ENCODE measurements at places on chromosomes 5 and 9. TPM values are rescaled to one million over a fixed set of nuclear protein-coding genes. Genes with fewer than 3 reads are reported as not detected.

The ANKRD18A gene
- 1.7 TPM for total RNA-seq

The LCN15 gene
- not detected for total RNA-seq

The RGMB gene
- 6.6 TPM for total RNA-seq

The STING1 gene
- total RNA-seq, result 57.8 TPM

The IFNA2 gene
- not detected for total RNA-seq

The GFI1B gene
- not detected for total RNA-seq

The CDH12 gene
- not detected for total RNA-seq

The IFNA13 gene
- total RNA-seq, result not detected

The RHOBTB3 gene
- total RNA-seq, result 0.46 TPM

The CCNO gene
- not detected for total RNA-seq

Data from CD8-positive, alpha-beta T cell (primary cell).